ENCODE measurements at places on chromosomes 5 and 9.
A peak's percentile ranks its signal among the peaks of the same experiment; 100 is the strongest.

GRCh38 chr9:128611600-128612394 is 44.9 kb downstream of the DYNC2I2 start:
- no peak for DNase-seq

GRCh38 chr5:40306869-40307487 is 372.7 kb upstream of the PTGER4 start:
- DNase-seq: no peak

GRCh38 chr5:6343951-6344592 is 34.3 kb downstream of the MED10 start:
- no peak for DNase-seq

GRCh38 chr5:54229041-54229780 is 81.2 kb downstream of the ARL15 start:
- DNase-seq: peak; percentile 16

GRCh38 chr9:94951324-94952135 is 225.0 kb downstream of the AOPEP start:
- DNase-seq: no peak

DNA sequence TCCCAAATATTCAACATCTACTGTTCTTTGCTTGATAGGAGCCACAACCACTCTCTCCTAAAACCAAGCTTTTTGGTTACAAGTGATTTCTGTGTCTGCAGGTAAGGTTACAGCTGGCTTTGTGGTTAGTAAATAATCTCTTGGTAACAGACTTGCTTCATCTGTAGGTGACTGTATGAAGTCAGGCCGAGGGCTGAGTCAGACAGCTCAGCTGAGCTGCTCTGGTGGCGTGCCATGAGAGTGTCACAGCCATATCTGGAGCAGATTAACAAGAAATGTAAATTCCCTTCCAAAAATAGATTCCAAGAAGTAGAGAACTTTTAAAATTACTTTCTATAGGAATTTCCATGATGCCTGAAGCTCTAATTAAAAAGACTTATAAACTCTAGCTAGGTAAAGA is 23.7 kb upstream of the TAS2R1 start:
- peak; percentile 2 for DNase-seq

GRCh38 chr5:33742181-33742580 is 149.6 kb downstream of the ADAMTS12 start:
- DNase-seq: no peak

GRCh38 chr5:38381361-38381760 is 123.0 kb downstream of the EGFLAM start:
- DNase-seq: no peak

GRCh38 chr5:78738104-78738503 is 89.5 kb upstream of the LHFPL2 start:
- no peak for DNase-seq

DNA sequence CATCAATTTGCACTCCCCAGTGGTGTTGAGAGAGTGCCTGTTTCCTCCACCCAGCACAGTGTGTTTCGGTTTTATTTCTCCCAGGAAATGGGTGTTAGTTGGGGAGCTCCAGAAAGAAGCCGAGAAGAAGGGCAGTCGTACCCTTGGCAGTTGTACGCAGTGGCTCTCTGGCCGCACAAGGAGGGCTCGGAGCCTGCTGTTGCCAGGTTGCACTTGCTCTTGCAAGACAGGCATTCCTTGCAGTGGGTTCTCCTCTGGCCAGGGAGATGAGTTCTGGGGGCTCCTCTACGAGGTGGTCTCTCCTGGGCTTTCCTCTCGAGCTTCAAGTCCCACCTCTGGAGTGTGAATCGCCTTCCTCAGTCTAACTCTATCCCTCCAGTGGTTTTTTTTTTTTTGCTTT is 29.1 kb downstream of the QRFP start:
- no peak for DNase-seq

GRCh38 chr5:136276946-136277345 is 84.0 kb upstream of the SMIM32 start:
- no peak for DNase-seq

DNA sequence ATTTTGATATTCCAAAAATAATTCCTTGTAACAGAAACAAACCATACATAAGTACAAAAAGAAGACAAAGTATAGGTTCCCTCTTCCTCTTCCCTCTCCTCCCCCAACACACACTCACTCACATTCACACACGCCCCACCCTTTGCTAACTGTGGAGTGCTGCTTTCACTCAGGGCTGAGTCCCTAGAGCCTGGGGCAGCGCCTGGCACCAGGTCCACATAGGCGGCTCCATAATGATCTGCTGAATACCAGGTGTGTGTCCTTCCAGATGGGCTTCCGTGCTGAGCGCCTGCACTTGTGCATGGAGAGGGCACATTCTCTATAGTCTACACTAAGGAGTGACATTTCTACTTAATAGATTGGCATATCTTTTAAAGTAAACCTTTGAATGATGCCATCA is 3.7 kb downstream of the SEMA4D start:
- DNase-seq: no peak

DNA sequence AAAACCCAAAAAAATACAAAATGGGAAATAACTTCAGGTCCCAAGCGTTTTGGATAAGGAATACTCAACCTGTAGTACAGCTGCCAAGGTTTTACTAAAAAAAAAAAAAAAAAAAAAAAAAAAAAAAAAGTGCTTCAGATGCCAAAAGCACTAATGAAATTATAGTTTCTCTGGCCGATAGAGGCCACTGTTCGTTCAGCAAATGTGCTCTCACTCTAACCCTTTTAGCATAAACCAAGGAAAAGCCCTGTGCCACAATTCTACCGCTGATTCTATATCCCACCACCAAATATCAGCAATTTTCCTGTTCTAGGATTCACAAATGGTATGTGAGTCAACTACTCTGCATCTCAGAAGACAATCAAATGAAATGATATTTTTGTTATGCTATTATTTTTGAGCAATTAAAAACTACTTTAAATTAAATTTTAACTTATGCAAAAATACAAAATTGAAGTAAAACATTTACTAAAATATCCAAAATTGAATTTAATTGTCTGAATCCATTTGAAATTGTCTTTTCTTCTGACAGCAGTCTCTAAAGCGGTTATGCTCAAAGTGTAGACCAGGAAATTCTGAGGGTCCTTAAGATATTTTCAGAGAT is 79.8 kb downstream of the RICTOR start:
- no peak for DNase-seq

DNA sequence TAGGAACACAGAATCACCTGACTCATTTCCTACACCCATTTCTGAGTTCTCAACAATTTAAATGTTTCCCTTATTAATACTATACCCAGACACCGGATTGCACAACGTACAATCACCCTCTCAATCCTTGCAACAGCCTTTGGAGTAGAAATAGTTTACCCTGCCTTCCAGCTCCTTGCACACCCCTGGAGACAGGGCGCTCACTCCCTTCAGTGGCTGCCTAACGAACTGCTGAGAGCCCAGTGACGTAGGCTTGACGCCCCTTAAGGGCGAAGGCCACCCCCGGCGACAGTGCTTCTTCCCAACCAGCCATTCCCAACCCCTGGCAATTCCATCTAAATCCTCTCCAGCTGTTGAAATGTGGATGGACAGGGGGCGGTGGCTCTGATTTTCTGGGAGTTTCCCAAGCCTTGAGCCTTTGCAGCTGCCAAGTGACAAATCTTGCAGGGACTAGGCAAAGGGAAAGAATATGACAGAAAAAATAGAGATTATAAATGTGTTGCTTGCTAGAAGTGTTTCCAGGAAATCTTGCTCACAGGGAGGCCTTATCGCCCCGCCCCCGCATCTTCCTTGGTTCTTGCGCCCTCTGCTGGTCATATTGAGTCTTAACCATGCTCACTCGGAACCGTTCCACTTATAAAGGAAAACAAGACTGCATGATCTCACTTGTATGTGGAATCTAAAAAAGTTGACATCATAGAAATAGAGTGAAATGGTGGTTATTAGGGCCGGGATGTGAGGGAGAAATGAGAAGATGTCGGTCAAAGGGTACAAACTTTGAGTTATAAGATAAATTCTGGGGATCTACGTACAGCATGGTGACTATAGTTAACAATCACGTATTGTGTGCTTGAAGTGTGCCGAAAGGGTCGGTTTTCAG is 7.6 kb upstream of the BARX1 start:
- DNase-seq: peak; percentile 55

DNA sequence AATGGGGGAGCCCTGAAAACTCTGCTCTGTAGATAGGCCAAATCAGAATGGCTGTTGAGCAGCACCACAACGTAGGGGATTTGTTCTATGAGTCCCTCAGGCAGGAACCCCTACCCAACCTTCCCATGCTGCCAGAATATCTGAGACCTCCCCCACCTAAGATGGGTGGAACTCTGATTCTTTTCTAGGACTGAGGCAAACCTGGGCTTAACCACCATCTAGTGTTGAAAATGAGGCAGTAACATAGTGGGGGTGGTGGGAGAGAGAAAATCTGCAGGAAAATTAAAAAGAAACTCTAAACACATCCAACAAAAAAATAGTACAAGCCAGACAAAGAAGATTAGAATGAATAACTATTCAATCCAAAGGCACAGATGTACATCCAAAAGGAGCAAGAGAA is 228.4 kb downstream of the ATPSCKMT start:
- no peak for DNase-seq

DNA sequence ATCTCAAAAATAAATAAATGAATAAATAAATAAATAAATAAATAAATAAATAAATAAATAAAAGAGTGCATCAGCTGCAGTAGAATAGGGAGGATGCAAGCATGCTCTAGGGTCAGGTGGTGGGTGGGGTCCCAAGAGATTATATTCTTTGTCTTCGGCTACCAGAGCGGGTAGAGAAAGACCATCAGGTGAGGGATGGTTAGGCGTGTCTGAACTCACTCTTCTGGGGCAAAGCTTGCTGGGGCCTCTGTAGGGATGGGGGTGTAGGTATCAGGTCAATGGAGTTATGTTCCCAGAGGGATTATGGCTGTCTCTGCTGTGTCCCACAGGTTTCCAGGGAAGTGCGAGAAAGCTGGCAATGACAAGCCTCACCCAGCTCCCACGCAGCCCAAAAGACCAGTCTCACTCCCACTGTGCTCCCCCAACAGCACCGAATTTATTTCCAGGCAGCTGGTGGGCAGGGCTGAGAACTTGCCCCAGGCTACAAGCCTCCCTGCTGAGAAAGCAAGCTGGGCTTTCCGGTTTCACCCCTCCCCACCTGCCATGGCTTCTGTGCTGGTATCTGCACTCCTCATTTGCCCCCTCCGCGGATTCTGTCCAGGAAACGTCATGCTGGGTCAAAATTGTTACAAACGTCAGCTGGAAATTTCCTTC is 180.8 kb downstream of the LURAP1L start:
- DNase-seq: no peak

- no peak for DNase-seq
Observed at GRCh38 chr5:83095957-83096539, 18.7 kb downstream of the XRCC4 start.

Data from T-helper 2 cell (primary cell).